Neural progenitor cell (in vitro differentiated cells): ENCODE measurements at places on chromosomes 1 and 21. TPM values are rescaled to one million over a fixed set of nuclear protein-coding genes. Genes with fewer than 3 reads are reported as not detected.

GRCh38 chr1:176612791-176613190 is 149.8 kb downstream of the PAPPA2 start:
- no peak for DNase-seq

DNA sequence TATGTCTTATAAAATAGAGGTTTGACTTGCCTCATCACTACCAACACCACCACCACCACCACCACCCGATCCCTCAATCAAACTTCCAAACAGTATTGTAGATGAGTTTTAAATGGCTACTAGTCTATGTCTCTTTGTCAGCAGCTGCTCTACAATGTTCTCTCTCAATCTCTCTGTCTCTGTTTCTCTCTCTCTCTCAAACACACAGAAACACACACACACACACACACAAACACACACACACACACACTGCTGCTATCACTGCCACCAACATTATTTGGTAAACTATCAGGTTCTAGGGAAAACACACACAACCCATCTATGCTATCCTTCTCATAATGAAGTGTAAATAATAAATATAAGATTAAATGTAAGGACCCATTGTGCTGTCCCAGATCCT is 2.4 kb downstream of the TNFSF4 start:
- DNase-seq, result no peak

- no peak for DNase-seq
Observed at GRCh38 chr1:31902510-31902860, 35.7 kb downstream of the PTP4A2 start.

DNA sequence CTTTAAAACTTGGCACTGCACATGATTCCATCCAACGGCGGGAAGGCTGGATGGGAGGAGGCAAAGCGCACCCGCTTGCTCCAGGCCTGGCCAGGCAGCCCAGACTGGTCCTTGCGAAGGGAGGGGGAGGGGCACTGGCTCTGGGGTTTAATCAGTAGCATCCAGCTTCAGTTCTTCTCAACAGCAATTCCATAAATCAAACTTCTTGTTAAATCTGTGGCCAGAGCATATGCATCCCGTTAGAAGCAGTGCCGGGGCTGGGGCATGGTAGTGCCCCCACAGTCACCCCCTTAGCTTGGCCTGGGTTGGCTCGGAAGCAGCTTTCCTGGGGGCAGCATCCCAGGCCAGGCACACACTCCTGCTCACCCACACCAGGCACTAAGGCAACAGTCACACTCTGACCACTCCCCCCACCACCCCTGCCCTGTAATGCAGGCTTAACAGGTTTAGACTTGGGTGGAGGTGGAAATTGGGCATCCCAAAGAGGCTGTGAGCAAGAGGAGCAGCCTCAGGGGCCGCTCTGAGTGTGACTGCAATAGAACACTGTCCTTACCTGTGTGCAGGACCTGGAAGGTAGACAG is 94.1 kb upstream of the CASZ1 start:
- no peak for DNase-seq

- DNase-seq, result peak; percentile 55
Observed at GRCh38 chr1:17671314-17671705, 83.8 kb upstream of the ACTL8 start.

DNA sequence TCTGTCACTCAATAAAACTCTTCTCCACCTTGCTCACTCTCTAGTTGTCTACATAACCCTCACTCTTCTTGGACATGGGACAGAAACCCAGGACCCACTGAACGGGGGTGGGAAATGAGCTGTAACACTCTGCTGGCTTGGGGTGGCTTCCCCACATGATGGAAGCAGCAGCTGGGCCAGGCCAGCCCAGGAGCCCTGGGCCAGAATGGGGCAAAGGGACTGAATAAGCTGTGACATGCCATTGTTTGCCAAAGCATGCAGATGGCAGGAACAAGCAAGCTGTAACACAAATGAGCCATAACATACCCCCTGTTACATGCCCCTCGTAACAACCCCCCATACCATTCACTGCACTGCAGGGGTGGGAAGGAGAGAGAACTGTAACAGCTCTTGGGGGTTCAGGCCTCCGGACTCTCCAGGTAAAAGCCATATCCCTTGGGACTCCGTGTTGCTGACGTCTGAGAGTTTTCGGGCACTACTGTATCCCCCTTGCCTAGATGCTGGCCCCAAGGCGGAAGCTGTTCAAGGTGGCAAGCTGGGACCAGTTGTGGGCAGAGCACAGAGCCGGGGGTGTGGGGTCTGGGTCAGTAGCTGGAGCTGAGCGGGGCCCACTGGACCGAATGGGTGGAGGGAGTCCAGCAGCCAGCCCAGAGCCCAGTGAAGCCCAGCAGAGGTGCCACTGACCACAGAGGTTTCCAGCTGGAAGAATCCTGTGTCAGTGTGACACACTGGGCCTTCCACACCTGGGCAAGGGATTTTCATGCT is 56.1 kb upstream of the DMRTB1 start:
- no peak for DNase-seq

GRCh38 chr1:200423235-200423634 is 13.4 kb upstream of the ZNF281 start:
- DNase-seq, result no peak

- no peak for DNase-seq
Observed at GRCh38 chr1:202073206-202073605, 49.5 kb upstream of the GPR37L1 start.

DNA sequence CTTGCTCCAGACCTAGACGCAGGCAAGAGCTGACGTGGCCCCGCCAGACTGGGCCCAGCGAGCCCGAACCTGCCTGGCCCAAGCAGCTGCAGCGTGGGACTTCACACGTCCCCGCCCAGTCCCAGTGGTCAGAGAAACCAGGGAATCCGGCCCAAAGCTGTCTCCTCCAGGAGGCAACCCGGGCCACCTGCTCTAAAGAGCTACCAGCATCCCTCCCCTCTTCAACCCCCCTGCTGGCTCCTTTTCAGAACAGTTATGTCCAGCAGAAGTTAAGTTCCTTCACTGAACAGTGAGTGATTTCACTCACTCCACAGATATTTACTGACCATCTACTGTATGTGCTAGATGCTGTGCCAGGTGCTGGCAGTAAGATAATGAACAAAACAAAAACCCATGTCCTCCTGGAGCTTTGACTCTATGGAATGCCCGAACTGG is 2.1 kb upstream of the EFNA1 start:
- peak; percentile 46 for DNase-seq

- DNase-seq, result no peak
Observed at GRCh38 chr1:90784186-90784847, 67.2 kb upstream of the BARHL2 start.

DNA sequence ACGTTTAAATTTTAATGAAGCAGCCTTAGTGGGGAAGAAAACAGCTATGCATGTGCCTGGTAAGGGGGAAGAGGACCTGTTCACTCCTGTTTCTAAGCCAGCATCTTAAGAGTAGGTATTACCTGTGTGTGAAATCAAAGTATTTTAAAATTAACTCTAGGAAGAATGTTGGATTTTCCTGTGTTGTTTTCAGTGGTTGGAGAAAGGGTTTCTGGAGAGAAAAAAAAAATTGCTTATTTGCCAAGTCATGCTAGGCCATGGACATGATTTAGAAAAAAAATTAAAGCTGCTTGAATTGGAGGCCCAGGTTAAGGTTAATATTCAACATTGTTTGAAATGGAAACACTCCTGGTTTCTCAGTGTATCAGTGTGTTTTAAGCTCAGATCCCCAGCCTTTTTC is 42.9 kb upstream of the DNAJC6 start:
- DNase-seq, result no peak

DNA sequence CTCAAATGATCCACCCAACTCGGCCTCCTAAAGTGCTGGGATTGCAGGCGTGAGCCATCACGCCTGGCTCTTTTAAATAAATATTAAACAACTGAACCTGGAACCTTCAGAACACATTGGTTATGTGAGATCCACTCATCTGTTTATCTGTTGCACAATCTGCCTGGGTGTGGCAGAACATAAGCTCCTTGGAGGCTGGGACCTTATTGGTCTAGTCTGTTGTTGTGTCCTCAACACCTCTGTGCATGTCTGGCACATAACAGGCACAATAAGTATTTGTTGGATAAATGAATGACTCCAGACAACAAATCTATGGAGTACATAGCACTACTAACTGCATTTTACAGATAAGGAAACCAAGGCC is 4.1 kb upstream of the NBL1 start:
- DNase-seq, result no peak

DNA sequence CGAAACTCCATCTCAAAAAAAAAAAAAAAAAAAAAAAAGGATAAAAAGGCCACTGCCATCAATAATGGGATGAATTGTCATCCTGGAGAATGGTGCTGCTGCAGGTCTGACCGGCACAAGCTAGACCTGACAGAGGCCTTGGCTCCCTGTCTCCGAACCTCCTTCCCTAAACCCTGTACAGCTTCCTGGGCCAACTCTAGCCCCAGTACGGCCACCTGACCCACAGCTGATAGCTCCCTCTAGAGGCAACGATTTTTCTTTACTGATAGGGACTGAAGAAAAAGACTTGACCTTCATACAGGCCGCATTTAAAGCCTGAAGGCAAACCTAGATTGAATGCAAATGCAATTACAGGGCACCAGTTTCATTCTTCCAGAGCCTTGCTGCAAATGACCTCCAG is 30.7 kb downstream of the NOL9 start:
- DNase-seq, result peak; percentile 64

DNA sequence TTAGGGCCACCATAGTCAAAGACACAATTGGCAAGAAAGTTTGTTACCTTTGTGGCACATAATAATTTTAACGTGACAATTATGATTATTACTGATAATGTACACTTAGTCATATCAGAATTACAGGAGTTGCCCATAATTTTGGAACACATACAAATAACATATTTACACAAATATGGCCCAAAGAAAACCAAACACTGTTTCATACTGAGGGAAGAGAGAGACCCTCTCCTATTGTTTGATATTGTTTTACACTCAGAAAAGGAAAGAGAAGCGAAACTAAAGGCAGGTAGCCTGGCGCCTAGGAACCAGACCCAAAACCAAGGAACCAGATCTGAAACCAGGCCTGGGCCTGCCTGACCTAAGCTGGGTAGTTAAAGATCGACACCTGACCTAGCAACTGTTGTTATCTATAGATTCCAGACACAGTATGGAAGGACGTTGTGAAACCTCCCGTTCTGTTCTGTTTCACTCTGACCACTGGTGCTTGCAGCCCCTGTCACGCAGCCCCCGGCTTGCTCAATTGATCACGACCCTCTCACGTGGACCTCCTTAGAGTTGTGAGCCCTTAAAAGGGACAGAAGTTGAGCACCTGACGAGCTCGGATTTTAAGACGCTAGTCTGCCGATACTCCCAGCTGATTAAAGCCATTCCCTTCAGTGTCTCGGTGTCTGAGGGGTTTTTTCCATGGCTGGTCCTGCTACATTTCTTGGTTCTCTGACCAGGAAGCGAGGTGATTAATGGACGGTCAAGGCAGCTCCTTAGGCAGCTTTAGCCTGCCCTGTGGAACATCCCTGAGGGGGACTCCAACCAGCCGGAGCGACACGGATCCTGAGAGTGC is 27.9 kb downstream of the C1orf115 start:
- no peak for DNase-seq

DNA sequence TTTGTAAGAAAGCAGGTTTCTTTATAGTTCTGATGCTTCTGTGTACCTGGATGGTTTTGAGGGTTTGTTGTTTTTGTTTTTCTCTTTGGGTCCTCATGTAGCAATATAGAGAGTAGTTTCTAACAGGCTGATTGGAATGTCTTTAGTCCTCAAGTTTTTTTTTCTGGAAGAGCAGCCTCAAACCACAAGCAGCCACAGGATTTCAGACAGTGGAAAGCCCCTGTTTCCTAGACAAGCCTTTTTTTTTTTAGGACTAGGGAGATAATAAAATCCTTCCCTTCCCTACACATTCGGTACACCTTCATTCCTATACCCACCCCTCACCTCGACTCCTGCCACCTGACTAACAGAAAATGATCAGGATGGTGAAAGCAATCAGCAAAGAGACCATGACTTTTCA is 47.6 kb downstream of the ACP6 start:
- DNase-seq, result no peak

- no peak for DNase-seq
Observed at GRCh38 chr1:89667691-89668090, 34.8 kb downstream of the LRRC8C start.

DNA sequence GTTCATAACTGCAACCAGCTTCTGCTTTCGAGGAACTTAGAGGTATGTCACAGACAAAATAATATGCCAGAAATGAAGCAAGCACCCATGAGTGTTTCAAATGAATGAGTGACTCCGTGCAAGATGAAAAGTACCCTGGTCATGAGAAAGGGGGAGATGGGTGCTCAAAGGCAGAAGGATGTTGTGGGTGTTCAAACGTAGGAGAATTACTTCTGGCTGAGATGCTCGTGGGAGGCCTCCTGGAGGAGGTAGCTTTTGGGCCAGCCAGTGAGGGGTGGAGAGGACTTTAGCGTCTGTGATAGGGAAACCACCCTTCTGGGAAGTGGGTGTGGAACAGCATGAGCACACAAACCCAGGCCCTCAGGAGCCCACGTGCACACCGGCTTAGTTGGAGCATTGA is 113.8 kb downstream of the SYF2 start:
- no peak for DNase-seq

GRCh38 chr1:100604372-100604771 is 66.4 kb downstream of the GPR88 start:
- DNase-seq, result no peak

DNA sequence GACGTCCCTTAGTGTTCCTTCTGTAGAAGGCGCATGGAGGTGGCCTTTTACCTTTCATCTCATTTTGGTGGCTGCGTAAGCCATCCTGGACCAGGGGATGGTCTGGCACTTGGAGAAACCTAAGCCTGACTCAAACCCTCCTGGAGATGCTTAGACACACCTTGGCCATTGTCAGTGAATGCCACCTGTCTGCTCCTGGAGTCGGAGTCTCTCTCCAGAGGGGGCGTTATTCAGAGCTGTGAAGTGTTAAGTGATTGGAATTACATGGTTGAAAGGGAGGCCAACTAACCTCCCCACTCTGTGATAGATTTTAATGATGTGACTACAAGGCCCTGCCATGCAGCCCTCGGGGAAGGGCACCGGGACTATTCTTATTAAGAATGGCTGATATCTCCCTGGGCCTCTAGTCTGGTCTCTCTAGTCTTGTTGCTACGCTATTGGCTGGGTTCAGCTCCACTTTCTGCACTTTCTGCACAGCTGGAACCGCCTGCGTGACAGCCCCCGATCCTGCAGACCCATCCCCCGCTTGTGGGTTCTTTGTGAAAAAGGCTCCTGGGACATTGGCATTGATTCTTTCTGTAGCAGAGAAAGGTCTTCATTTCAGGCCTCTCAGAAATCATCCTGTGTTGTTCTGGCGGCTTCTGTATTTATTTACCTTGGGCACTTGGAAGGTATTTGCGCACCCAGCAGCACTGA is 4.2 kb downstream of the RASSF5 start:
- DNase-seq, result no peak

C1QC gene
- not detected in 2 replicates for total RNA-seq

ITLN1 gene
- not detected in 2 replicates for total RNA-seq

DDAH1 gene
- total RNA-seq, result 18.9 and 23.1 TPM in 2 replicates

ARHGAP29 gene
- 11.4 and 14.8 TPM in 2 replicates for total RNA-seq

LCE3E gene
- not detected in 2 replicates for total RNA-seq

TAF1A gene
- total RNA-seq, result 25.1 and 32.8 TPM in 2 replicates

UTS2 gene
- total RNA-seq, result not detected in 2 replicates

PCAT6 gene
- total RNA-seq, result 4.2 TPM in 1 of 2 replicates, not detected in the other

LSM10 gene
- 8.6 and 10.2 TPM in 2 replicates for total RNA-seq
